ENCODE measurements at places on chromosomes 16 and 17. TPM values are rescaled to one million over a fixed set of nuclear protein-coding genes. Genes with fewer than 3 reads are reported as not detected.

Gene RCVRN
- total RNA-seq, result not detected

Gene GPR179
- not detected for total RNA-seq

Gene ZNF785
- total RNA-seq, result 12.4 TPM

Gene RNF112
- 0.54 TPM for total RNA-seq

Gene HEXD
- total RNA-seq, result 10.5 TPM

Gene TLCD2
- total RNA-seq, result 3.4 TPM

Gene IGSF6
- not detected for total RNA-seq

Gene SLFN12
- total RNA-seq, result 43.9 TPM

Gene DHRS7C
- not detected for total RNA-seq

Gene TBC1D3B
- total RNA-seq, result 0.43 TPM

Gene MAP2K3
- 12.8 TPM for total RNA-seq

Gene DHX58
- total RNA-seq, result 2.8 TPM

Gene SLC6A2
- 0.11 TPM for total RNA-seq

Gene TRAPPC2L
- 31.5 TPM for total RNA-seq

Gene TAT
- not detected for total RNA-seq

Gene GP1BA
- total RNA-seq, result not detected

Gene SHISA6
- total RNA-seq, result not detected

Gene KRT9
- total RNA-seq, result not detected

Gene SLC47A1
- total RNA-seq, result 0.34 TPM

Gene MPP3
- total RNA-seq, result 0.95 TPM

Measured in dermis lymphatic vessel endothelial cell (primary cell).